ENCODE measurements at places on chromosomes 1 and 21.

- peak; percentile 65 for DNase-seq
These were observed 3.8 kb downstream of the MPZ start for GRCh38 chr1:161305867-161306519.

GRCh38 chr21:41366522-41367151 lies 4.8 kb downstream of the MX2 start:
- DNase-seq = no peak

DNA sequence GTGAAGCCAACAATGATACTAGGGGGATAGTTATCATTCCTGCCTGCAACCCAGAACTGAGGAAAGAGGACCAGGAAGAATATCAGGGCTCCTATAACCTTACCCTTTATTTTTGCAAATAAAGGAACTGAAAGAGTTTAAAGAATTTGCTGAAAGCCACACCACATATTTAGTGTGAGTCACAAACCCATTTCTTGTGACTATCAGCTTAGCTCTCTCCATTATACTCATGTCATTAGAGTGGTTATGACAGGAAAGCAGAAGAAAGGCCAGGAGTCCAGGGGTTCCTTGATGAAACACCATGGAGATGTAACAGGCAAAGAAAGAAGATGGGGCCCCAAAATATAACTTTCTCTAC lies 141.1 kb upstream of the SAMSN1 start:
- no peak for DNase-seq

- DNase-seq = no peak
These were observed 12.7 kb downstream of the NFASC start for GRCh38 chr1:204883405-204883804.

GRCh38 chr1:211830055-211830327 lies 572 bp downstream of the LPGAT1 start:
- DNase-seq = no peak

DNA sequence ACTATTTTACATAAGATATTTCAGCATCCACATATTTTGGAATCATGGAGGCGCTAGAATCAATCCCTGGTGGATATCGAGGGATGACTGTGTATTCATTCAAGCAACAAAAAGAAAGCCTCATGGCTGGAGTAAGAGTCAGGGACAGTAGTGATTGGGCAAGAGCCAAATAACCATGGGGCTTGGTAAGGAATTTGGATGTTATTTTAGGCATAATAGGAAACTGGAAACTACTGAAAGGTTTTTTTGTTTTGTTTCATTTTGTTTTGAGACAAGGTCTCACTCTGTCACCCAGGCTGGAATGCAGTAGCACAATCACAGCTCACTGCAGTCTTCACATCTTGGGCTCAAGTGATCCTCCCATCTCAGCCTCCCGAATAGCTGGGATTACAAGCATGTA lies 33.8 kb upstream of the EYA3 start:
- no peak for DNase-seq

DNA sequence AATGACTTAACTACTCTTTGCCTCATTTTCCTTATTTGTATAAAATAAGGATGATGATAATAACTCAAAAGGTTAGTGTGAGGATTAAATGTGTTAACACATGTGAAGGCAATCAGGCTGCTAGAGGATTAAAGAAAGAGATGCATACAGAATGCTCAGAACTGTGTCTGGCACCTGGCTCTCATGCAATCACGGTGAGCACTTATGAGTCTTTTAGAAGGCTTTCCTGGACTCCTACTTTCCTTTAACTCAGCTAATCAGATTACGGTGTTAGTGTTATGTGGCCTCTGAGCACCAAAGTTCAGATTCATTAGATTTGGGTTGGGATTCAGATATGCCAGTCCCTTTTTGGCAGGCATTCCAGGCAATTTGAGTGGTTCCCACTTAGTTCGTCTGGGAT lies 311.6 kb upstream of the USP24 start:
- no peak for DNase-seq

GRCh38 chr1:53241828-53242227 lies 3.5 kb upstream of the MAGOH start:
- no peak for DNase-seq

DNA sequence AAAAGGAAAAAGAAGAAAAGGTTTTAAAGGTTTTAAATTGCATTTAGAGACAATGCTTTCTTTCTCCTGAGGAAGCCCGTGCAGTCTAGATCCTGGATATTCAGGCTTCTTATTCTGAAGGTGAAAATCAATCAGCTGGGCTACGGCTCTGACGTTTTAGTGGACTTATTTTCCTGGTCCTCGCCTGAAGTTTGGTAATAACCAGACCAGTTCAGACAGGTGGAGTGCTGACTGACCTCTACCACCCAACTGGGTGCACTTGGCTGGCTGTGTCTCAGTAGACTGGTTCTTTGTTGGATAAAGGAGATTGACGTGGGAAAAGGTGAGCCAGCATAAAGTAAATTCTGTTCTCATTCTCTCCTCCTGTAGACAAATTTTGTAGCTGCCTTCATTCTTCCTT lies 7.2 kb upstream of the ATP1A1 start:
- no peak for DNase-seq

DNA sequence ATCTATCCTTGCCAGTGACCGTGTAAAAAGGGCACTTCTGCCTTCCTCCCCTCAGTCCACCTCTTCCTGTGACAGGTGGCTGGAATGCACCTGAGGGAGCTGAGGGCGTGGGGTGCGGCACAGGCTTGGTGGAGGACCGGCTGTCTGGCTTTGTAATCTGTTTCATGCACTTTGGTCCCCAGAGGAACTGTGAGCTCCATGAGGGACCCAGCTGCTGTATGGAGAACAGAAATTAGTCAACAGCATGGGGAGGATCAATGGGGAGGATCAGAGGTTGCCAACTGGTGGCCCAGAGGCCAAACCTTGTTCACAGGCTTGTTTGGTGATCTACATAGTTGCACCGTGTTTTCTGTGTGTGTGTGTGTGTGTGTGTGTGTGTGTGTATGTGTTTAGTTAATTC lies 19.0 kb upstream of the LUZP1 start:
- no peak for DNase-seq

DNA sequence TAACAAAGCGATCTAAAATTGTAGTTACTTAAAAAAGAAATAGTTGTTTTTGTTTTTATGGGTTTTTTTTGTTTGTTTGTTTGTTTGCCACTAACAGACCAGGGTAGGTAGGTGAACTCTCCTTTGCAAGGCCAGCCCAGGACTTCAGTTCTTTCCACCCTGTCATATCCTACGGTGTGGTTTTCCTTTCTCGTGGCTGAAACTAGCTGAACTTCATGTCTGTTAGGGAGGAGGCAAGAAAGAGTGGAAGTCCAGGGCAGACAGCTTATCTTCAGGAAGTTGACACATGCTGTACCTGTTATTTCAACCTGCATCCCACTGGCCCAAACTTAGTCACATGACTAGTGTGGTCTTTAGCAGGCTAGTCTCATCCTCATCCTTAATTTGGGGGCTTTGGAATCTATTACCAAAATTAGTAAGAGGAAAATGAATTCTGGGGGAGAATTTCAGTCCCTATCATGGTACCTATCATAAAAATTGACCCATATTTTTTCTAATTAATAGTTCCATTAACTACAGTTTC lies 62.9 kb upstream of the LRRC7 start:
- no peak for DNase-seq

DNA sequence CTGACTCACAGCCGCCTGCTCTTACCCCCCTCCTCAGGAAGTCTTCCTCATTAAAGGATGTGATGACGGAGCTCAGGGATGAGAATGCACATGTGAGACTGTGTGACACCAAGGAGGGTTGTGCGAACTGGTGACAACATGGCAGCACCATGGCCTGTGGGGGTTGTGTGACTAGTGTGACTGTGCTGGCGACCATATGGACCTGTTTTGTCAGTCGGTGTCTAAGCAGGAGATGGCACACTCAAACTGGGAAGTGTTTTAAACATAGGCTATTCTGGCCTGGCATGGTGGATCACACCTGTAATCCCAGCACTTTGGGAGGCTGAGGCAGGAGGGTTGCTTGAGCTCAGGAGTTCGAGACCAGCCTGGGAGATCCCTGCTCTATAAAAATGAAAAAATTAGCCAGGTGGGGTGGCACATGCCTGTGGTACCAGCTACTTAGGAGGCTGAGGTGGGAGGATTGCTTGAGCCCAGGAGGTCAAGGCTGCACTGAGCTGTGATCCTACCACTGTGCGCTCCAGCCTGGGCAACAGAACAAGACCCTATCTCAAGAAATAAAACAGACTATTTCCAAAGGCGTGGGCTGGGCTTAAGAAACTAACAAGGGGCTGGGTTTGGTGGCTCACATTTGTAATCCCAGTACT lies 7.4 kb downstream of the TRNP1 start:
- no peak for DNase-seq

- no peak for DNase-seq
These were observed 63.3 kb downstream of the AK4 start for GRCh38 chr1:65211331-65211730.

- no peak for DNase-seq
These were observed 290.2 kb downstream of the SPATA17 start for GRCh38 chr1:217921126-217921904.

DNA sequence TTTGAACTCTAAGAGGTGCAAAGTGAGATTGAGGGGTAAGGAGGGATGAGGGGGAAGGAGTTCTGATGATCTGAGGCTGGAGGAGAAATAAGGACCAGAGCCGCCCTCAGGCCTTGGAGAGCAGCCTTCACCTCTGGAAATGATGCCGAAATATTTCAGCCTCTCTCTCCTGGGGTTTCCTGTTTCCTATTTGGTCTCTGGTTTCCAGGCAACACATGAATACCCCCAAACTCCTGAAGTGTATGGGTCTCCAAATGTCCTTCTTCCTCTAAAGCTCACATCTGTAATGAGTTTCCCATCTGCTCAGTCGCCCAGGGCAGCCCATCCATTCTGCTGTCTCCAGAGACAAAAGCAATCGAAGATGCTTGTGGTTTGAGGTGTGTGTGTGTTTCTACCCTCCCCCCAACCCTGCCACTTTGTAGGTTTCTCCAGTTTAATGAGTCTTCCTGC lies 52.0 kb upstream of the FAM20B start:
- DNase-seq = no peak

GRCh38 chr1:9942399-9942938 lies 722 bp downstream of the LZIC start:
- no peak for DNase-seq

- no peak for DNase-seq
These were observed 469.8 kb upstream of the OLFM3 start for GRCh38 chr1:102466487-102466886.
